ENCODE measurements at places on chromosomes 1 and 21. TPM values are rescaled to one million over a fixed set of nuclear protein-coding genes. Genes with fewer than 3 reads are reported as not detected.

DNA sequence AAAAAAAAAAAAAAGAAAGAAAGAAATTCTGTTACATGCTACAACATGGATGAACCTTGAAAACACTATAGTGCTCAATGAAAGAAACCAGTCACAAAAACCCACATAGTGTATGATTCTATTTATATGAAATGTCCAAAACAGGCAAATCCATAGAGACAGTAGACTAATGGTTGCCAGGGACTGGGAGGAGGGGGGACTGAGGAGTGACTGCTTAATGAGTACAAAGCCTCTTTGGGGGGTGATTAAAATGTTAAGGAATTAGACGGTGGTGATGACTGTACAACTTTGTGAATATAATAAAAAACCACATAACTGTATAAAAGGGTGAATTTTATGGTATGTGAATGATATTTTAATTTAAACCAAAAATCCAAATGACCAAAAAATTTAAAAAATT lies 116.0 kb upstream of the GUCA2B start:
- no peak for DNase-seq

Gene PRMT2
- 130 TPM for total RNA-seq

DNA sequence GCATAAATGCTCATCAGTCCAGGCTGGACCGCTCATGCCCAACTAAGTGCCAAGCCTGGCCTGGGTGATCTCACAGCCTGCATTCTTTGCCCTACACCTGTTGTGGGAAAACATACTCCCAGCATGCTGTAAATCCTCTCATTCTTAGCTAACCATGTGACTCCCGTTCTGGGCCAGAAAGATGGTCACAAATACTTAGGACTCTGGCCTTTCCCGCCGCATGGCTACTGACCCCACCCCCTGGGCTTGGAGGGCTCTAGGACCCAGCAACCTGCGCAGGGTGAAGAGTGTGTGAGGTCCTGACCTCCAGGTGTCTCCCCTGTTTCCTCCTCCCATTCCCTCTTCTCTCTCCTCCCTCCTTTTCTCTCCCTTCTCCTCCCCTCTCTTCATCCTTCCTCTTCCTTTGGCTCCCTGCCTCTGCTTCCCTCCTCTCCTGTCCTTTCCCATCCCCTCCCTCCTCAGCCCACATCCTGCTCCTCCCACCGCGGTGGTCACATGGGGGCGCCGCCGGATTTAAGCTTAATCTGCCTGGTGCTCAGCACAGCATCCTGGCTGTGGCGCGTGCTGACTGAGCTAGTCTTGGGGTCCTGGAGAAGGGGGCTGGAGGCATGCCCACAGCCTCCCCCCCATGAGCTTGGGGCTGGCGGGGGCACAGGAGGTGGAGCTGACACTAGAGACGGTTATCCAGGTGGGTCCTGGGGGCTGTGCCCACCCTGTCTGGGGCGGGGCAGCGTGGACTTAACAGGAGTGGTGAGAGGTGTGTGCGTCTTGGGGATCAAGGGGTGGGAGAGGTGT lies at the start of gene CROCC:
CROCC (plus strand) TSS at position 541 of the 795 bp plus-strand sequence; CDS start at position 629, 88 bp downstream.
- peak; percentile 54 for DNase-seq

- peak; percentile 73 for DNase-seq
Observed at GRCh38 chr1:237562242-237562823, 328.4 kb downstream of the ZP4 start.

Gene RBP7
- total RNA-seq, result not detected

Gene CDK18
- total RNA-seq, result 31.5 TPM

Gene SLC5A3
- total RNA-seq, result 21.7 TPM

DNA sequence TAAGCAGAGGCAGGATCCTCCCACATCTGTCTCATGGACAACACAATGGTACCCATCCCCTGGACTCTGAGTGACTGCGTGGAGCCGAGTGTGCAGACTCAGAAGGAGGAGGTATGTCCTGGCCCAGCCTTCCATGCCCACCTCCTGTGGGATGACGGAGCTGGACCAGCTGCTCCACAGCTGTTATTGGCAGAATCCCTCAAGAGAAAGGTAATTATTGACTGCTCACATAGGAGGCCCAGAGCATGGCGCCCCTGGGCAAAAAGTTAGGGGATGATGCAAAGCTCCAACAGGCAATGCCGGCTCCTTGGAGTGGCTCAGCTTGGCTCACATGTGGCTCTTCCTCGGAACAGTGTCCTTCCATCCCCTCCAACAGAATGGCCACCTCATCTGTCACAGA lies 12.2 kb upstream of the ACTRT2 start:
- DNase-seq, result no peak

DNA sequence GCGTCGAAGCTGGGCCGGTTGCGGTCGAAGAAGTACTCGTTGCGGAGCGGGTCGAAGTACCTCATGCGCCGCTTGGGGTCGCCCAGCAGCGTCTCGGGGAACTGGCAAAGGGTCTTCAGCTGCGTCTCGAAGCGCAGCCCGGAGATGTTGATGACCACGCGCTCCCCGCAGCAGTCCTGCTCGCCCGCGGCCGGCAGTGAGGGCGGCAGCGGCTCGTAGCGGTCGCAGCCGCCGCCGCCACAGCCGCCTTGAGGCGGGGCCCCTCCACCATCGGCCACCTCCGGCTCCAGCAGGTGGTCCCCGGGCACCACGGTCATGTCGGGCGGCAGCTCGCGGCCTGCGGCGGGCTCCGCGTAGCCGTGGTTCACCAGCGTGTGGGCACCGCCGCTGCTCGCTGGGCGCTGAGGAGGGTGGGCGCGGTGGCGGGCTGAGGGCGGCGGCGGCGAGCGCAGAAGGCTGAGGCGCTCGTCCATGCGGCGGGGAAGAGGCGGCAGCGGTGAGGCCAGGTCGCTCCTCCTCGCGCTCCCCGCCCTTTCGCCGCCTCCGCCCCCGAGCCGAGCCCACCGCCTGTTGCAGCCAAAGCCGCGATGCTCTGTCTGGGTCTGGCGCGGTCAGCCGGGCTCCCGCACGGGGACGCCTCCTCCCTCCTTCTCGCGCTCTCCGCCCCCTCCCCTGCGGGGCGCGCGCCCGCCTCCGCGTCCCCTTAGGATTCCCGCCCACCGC lies at the start of gene KCNA3:
KCNA3 (minus strand) TSS at position 604 of the 723 bp plus-strand sequence; CDS start at position 473, 131 bp downstream.
- DNase-seq, result no peak

GRCh38 chr1:101311146-101311920 lies 74.5 kb downstream of the S1PR1 start:
- no peak for DNase-seq

DNA sequence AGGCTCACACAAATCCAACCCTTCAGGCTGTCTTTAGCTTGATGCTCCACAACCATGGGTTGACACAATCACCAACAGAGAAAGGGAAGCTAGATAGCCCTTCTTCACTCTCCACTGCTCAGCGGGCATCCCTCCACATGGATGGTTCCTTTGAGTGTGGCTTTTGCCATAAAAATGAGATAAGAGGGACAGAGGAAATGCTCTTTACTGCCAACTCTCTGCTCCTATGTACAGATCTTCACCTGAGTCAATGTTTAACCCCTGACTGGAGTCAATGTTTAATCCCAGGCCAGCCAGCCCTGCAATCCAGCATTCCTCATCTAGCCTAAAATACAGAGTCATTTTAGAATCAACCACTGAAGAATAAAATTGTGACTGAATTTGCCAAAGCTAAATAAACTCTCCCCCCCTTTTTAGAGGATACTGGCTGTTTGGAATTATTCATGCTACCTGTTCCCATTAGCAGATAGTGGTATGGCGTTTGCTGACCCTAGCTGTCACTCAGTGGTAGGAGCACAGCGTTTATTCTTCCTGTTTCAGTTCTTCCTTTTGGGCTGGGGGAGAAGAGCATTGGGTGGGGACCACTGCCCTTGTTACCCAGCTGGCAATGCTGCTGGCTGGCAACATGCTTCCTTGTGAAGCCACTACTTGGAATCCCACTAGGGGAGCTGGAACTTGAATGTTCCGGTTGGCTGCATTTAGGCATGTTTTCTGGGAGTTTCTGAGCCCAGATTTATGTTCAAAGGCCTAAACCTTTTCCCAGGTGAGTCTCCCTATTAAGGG lies 5.2 kb upstream of the PIGR start:
- DNase-seq, result no peak

- no peak for DNase-seq
Observed at GRCh38 chr1:52072291-52072690, 16.2 kb downstream of the BTF3L4 start.

Gene PIGK
- total RNA-seq, result 25.7 TPM

GRCh38 chr21:45570071-45570470 lies 27.8 kb upstream of the SLC19A1 start:
- no peak for DNase-seq

- DNase-seq, result no peak
Observed at GRCh38 chr1:243693800-243694199, 156.2 kb downstream of the AKT3 start.

DNA sequence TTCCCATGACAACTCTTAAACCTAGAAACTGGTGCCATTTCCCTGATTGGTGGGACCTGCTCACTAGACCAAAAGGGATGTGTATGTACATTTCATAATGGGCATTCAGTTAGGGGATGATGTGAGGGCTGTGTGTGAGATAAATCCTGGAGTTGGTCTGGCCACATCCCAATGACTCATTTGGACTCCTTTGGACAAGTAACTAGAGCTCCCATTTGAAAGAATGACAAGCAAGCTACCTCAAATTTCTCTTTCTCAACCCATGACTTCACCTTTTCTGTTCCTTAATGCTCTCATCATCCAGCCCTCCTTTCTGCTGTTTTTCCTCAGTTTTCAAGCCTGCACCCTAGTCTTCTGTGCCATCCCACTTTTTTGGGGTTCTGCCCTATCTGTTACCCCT lies 27.9 kb downstream of the EBNA1BP2 start:
- DNase-seq, result peak; percentile 60

Gene SHISAL2A
- total RNA-seq, result not detected

GRCh38 chr1:231032963-231033362 lies 7.1 kb downstream of the FAM89A start:
- no peak for DNase-seq

GRCh38 chr1:203649999-203650836 lies 23.6 kb downstream of the ATP2B4 start:
- no peak for DNase-seq

GRCh38 chr1:226671277-226671676 lies 67.8 kb downstream of the ITPKB start:
- DNase-seq, result no peak

Gene SHE
- not detected for total RNA-seq

Gene DFFA
- 29.9 TPM for total RNA-seq

DNA sequence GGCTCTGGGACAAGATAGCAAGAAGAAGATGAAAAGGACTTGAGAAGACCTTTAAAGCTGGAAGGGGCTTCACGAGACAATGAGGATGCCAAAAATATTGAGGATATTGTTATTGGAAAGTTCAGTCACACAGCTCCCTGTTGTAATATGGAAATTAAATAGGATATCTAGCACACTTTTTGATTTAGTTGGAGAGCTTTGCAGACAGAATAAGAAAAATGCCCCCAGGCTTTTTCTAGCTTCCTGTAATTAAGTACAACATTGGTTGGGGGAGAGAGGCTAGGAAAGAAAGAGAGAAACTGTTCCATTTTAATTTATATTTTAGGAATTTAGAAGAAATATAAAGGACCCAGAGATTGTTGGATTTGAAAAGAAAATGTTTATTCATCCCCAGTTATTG lies 27.5 kb downstream of the RBM11 start:
- DNase-seq, result no peak

Gene SLC1A7
- total RNA-seq, result not detected

- no peak for DNase-seq
Observed at GRCh38 chr1:175364424-175365076, 172.0 kb upstream of the KIAA0040 start.

- peak; percentile 7 for DNase-seq
Observed at GRCh38 chr21:44582055-44582454, 1.7 kb upstream of the KRTAP10-5 start.

Gene C1orf122
- 34.6 TPM for total RNA-seq

Gene GPR37L1
- total RNA-seq, result 0.03 TPM

DNA sequence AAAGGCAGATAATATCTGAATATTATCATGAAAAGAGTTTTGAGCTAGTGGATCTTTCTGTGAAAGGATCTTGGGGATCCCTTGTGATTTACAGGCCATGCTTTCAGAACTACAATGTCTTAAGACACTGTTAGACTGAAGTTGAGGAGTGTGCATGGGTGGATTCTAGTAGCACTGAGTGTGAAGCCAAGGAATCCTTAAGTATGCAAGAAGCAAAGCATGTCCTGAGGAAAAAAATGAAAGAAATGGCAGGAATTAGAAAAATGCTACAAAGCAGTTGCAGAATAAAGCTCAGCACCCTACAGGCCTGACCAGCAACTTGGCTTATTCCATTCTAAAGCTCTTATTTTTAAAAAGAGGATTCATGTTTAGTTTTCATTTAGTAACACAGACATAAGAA lies 11.9 kb downstream of the STX6 start:
- DNase-seq, result no peak

DNA sequence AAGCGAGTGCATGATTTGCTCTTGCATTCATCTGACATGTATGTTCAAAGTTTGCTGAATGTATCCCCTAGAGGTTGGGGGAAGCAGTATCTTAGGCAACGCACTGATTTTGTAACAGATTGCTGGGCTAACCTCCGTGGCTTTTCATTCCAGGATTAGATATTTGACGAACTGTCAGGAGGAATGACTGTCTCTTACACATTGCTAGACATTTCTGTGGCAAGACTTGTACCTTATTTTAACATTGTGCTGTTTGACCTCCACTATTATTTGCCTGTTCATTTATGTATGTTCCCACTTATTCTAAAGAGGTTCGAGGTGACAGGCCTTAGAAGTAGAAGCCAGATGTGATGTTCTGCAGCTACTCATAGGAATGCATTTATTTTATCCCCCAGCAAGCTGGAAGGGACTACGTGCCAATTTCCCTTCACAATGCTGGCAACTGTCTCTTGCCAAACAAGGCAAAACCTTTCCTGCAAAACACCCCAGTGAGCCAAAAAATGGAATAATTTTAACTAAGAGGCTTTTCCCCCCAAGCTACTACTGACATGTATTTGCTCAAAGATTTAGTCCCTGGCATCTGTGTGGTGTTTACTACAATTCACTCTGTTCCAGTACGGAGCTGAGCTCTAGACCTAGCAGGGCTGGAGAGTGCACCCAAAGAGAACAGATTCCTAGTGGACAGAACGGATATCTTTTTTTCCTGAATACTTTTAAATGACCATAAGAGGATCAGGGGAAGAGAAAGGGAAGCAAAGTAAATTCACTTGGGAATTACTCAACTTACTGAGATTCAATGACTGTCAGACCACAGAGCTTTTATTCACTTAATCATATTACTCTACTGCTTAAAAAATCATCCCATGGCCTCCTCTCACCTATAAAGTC lies 646.2 kb downstream of the SMYD3 start:
- no peak for DNase-seq

Gene PDZK1IP1
- 0.79 TPM for total RNA-seq

Gene HHIPL2
- total RNA-seq, result 5.8 TPM

GRCh38 chr1:203052601-203053000 lies 26.3 kb downstream of the PPFIA4 start:
- no peak for DNase-seq

- no peak for DNase-seq
Observed at GRCh38 chr1:41158966-41159365, 83.1 kb downstream of the SCMH1 start.

Gene VPS13D
- 5.8 TPM for total RNA-seq

Gene S100A9
- total RNA-seq, result not detected

- DNase-seq, result peak; percentile 26
Observed at GRCh38 chr1:217402301-217402700, 228.6 kb downstream of the GPATCH2 start.

Gene ARTN
- total RNA-seq, result not detected

GRCh38 chr1:112389689-112390088 lies 6.3 kb upstream of the CTTNBP2NL start:
- no peak for DNase-seq

GRCh38 chr1:189563784-189564183 lies 913.9 kb downstream of the BRINP3 start:
- no peak for DNase-seq

GRCh38 chr1:245990315-245991022 lies 516.6 kb downstream of the SMYD3 start:
- DNase-seq, result no peak

Gene CR2
- total RNA-seq, result not detected

Measured in A172 (cell line).